Jurkat, Clone E6-1 (cell line): ENCODE measurements at places on chromosomes 11 and 22.

DNA sequence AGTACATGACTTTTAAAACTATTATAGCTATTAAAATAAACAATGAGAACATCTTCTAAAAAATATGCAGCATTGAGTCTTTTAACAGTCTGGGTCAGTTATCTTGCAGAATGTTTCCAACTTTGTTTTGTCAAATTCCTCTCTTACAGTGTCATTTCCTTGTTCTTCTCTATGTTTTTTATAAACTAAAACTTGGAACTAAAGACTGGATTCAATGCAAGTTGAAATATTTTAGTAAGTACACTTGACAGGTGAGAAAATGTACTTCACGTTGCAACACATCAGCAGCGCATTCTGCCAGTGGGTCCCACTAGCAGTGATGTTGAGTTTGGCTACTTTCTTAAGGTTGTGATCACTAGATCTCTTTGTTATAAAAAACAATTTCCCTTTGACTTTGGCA, 1407.6 kb upstream of the RAG2 start:
- DNase-seq: no peak

DNA sequence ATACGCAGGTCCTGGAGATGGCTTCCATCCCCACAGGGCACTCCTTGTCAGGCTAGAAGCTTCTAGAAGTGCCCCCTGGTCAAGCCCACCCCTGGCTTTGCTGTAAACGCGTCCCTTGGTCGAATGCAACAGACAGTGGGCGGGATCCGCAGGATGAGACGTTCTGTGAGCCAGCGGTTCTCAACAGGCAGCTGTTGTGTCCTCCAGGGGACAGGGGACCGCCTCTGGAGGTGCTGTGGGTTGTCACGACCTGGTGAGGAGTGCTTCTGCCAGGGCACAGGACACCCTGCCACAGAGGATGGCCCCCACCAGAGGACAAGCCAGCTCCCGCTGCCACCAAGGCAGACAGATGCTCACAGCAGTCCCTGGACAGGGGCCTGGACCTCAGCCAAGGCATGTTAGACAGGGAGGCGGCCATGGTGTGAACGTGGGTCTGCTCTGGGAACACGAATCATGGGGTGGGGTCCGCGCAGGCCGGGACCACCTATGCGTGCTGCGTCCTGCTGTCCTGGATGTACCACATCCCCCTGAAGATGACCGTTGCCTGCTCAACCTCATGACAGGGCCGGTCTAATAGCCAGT, 11.7 kb downstream of the CRELD2 start:
- no peak for DNase-seq

GRCh38 chr22:50600967-50601668, 525 bp downstream of the MAPK8IP2 start:
- DNase-seq: no peak

DNA sequence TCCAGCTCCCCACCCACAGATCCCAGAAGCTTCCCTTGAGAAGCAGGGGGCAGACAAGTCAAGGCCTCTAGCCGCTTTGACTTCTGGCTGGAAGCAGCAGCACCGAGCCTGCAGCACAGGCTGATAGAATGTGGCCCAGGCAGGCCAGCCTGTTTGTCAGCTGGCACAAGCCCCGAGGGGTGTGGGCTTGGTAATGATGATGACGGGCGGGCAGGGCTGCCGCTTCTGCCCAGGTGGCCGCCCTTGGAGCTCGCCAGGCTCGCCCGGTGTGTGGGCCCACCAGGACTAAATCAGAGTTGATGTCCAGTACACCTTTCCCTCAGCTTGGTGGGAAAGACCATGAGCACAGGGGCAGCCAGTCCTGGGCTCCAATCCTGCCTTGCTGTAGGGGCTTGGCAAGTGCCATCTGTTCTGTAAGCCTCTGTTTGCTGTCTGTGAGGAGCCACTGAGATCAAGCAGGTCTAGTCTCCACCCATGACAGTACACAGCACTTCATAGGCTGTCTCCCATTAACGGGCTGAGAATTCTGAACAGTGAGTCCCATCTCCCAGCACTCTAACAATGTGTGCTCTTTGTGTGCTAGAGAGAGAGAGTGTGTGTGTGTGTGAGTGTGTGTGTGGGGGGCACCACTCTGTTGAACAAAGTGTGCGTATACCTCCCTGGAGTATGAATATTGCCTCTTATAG, 26.8 kb downstream of the MICAL2 start:
- no peak for DNase-seq

DNA sequence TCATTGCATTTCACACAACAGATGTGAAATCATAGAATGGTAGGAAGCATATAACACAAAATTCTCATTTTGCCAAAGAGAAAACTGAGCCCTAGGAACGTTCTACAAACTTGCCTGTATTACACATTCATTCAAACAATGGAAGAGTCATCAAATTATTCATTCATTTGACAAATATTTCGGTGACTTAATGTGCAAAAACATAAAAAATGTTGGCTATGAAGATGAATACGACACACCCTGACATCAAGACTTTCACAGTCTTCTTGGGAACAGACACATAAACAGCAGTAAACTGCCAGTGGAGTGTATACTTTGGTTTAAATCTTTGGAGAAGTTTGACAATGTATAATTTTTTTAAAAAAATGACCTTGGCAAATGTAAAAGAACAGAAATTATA, 20.4 kb upstream of the C11orf87 start:
- no peak for DNase-seq

DNA sequence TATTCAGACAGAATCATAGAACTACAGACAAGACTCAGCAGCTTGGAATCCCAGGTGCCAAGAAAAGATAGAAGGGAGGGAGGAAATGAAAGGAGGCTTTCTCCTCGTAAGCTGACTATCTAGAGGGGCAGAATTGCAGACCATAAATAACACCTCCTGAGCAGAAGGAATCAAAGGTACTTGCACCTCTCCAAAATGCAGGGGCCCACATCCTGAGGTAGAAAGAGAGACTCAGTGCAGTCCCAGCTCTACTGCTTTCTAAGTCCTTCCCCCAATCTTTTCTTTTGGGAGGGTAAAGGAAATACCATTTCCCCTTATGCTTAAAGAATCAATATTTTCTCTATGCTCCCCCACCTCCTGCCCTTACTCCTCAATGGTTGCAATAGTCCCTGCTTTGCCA, 55.2 kb downstream of the SYTL2 start:
- no peak for DNase-seq

GRCh38 chr11:92752122-92752521, 217.3 kb upstream of the MTNR1B start:
- DNase-seq: no peak

- no peak for DNase-seq
Measured at GRCh38 chr11:44601471-44602370, 36.3 kb downstream of the CD82 start.

DNA sequence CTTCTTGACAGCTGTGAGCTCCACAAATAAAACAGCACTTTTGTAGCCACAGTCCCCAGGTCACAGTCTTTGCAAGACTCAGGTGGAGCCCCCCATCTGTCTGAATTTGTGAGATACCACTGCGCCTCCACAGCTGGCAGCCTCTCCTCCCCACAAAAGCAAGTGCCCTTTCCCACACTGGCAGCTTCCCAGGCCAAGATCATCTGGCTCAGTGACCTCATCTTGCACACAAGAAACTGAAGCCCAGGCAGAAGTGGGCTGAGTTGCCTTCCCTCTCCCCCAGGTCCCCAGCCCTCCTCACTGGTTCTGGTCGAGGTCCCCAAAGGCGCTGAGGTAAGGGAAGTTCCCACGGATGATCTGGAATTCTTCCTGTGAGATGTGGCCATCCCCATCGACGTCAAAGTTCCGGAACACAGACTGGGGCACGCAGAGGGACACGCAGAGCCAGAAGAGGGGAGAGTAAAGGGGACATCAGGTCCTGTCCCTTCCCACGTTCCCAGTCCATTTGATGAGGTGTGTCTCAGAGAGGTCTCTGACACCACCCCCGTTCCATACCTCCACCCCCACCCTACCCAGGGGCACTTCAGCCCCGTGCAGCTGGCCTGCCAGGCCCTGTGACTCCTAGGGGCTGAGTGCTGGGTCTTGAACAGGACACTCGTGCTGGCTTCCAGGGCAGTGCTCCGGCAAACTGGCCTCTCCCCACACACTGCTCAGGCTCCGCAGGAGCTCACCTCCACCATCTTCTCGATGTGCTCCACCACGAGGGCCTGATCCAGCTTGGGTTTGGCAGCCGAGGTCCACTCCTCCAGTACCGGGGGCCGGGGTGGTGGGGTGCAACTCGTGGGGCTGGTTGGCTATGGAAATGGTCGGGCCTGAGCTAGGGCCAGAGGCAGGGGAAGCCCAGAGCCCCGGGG, 8.9 kb downstream of the RASGRP2 start:
- DNase-seq: no peak

GRCh38 chr11:119373921-119374631, 7.4 kb downstream of the USP2 start:
- DNase-seq: peak; percentile 24

GRCh38 chr11:44628730-44629700, 63.6 kb downstream of the CD82 start:
- no peak for DNase-seq

DNA sequence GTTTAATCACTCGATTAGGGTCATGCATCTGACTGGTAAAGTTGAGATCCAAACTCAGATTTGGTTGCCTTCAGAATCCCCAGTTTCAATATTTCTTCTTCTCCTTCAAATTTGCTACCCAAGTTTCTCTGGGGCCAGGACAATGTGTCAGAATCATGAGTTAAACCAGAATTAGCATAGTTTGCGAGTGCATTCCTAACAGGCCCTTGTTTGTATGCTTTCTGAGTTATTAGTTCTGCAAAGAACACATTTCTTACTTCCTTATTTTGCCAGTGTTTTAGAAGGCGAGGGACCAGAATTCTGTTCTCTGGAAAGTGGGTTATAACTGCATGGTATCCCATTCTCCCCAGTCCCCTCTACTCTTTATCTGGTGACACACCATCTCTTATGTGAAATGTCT, 112.0 kb downstream of the ARL14EP start:
- DNase-seq: no peak

GRCh38 chr11:61071913-61072312, 30.4 kb upstream of the CD5 start:
- DNase-seq: no peak

- DNase-seq: no peak
Measured at GRCh38 chr22:42872821-42873220, 15.7 kb upstream of the ARFGAP3 start.

- no peak for DNase-seq
Measured at GRCh38 chr11:116618461-116618860, 154.3 kb downstream of the BUD13 start.

DNA sequence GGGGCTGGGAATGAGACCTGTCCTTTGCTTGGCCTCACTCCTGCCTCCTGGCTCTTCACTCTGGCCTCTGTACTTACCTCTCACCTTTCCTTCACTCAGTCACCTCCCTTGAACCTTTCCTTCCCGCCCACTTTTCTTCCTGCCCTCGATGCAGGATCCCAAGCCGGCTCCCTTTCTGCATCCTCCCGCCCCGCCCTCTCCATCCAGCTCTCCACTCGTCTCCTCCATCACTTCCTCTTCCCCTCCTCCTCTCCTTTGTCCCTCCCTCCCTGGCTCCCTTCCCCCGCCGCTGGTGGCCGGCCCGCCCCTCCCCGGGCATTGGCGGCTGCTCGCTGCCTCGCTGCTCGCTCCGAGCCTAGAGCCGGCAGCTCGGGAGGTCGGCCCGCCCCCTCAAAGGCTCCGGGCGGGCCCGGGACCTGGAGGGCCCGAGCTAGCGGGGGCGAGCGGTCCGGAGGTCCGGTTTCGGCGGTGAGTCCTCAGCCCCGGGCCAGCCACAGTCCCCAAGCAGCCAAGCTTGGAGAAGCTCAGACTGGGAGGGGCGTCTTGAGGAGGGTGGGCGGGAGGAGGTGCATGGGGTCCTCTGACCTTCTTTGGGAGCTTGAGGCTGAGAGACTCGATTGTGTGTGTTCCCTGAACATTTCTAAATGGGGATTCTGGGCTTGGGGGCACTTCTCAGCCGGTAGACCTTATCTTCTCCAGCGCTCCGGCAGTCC, 13.8 kb downstream of the PHLDB1 start:
- DNase-seq: no peak

DNA sequence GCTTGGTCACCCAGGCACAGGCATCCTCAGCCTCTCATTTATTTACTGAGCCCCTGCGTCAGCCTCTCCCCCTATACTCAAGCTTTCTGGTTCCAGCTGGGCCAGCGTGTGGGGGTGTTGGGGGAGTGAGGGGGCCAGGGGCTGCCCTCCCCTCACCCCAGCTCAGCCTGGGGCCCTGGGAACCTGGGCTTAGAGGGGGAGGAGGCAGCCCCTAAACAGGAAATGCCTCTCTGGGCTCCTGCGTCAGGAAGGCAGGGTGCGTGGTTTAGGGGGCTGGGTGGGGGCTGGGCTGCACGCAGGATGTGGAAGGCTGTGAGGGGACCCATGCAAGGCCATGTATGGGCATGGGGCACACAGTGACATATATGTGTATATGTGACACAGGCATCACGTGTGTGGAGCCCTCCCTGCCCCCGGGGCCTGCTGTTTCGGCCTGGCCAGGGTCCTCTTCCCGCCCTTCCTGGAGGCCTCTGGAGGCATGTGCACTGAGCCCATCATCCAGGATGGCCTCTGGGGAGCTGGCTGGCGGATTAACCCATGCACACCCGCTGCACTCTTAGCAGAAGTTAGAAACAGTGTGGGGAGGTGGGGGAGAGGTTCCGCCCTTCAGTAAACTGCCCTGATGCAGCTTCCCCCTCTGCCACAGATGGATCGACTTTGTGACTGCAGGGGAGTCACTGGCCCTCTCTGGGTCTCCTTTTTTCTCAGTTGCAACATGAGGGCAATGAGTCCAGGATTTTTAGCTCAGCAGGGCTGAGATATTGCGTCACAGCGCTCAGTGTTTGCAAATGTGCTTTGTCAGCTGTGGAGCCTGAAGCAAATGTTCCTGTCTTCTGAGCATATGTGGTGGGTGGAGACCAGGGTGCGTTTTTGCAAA, 1.1 kb upstream of the CD248 start:
- DNase-seq: peak; percentile 94

GRCh38 chr22:23835484-23836144, 3.2 kb downstream of the DERL3 start:
- DNase-seq: no peak

DNA sequence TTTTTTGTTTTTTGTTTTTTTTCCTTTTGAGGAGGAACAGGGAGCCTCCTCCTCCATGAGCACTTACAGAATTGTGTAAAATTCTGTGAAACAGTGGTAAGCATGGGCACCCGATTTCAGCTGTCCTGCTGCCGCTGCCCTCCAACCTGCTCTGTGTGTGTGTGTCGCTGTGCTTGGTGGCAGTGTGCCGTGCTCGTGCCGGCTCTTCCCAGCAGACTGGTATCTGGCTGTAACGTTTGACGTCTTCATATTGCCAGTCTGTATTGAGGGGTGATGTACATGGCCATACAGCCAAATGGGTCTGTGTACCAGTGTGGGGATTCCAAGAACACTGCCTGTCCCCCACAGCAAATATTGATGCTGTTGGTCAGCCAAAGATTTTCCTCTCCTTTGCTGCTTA, 97.1 kb downstream of the CWC15 start:
- no peak for DNase-seq

DNA sequence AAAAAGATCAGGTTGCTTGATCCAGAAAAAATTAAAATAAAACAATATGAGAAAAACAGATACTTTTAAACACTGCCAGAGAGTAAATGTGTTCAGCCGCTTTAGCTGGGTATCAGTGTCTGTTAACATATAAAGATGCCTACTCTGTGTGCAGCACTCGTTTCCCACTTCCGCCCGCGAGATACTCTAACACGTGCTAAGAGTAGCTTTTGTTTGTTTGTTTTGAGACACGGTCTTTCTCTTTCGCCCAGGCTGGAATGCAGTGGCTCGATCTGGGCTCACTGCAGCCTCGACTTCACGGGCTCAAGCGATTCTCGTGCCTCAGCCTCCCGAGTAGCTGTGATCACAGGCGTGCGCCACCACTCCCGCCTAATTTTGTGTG, 531 bp upstream of the MEN1 start:
- DNase-seq: peak; percentile 56

- DNase-seq: no peak
Measured at GRCh38 chr22:35020517-35020916, 45.4 kb upstream of the ISX start.
